ENCODE measurements at places on chromosomes 12 and 14.

GRCh38 chr14:101908795-101909194 lies 55.6 kb upstream of the DYNC1H1 start:
- no peak for DNase-seq

GRCh38 chr14:51041883-51042282 lies 53.0 kb downstream of the TRIM9 start:
- no peak for DNase-seq

- no peak for DNase-seq
These were observed 20.9 kb upstream of the PLXNC1 start for GRCh38 chr12:94127239-94128131.

GRCh38 chr12:7269273-7269672 lies 34.6 kb upstream of the ACSM4 start:
- no peak for DNase-seq

DNA sequence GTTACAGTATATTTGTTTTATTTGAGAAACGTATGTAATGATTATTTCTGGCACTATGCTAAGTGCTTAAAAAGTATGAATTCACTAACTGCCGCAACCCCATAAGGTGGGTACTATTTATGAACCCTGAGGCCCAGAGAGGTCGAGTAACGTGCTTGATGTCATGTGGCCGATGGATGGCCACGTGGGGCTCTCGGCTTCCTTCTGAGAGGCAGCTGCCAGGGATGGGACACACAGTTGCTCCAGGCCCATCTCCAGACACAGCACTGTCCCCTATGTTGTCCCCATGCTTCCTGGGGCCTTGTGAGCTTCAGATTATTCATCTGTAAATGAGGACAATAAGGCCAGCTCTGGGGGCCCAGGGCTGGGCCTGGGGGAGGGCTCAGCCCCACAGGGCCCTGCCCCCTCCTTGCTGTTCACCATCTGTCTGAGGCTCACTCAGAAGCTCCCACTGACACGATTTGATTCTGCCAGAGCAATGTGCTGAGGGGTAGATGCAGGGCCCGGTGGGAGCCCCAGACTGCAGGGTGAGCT lies 115.0 kb downstream of the CALM1 start:
- no peak for DNase-seq

DNA sequence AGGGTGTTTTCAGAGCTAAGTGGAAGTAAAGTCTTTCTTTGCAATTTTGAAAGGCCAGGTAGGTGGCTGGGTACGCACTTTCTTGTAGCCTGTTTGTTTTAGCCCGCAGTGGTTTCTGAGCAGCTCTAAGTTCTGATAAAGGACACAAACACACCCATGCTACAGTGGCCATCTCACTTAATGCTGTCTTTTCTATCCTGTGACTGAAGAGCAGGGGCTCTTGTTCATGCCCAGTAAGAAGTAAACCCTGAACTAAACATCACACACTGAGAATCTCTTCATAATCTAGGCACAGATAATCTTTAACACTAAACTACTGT lies 427.2 kb downstream of the RAD51B start:
- no peak for DNase-seq

Measured in DMS79 treated with DMSO at 0.1 percent for 48 hours (cell line).